ENCODE measurements at places on chromosomes 3 and 15.

- peak; percentile 47 for DNase-seq
Measured at GRCh38 chr3:11642431-11643191, 1.1 kb downstream of the VGLL4 start.

GRCh38 chr3:156892701-156893100 is 66.5 kb downstream of the LEKR1 start:
- DNase-seq = no peak

- DNase-seq = peak; percentile 31
Measured at GRCh38 chr3:151856118-151856517, 17.3 kb upstream of the SUCNR1 start.

DNA sequence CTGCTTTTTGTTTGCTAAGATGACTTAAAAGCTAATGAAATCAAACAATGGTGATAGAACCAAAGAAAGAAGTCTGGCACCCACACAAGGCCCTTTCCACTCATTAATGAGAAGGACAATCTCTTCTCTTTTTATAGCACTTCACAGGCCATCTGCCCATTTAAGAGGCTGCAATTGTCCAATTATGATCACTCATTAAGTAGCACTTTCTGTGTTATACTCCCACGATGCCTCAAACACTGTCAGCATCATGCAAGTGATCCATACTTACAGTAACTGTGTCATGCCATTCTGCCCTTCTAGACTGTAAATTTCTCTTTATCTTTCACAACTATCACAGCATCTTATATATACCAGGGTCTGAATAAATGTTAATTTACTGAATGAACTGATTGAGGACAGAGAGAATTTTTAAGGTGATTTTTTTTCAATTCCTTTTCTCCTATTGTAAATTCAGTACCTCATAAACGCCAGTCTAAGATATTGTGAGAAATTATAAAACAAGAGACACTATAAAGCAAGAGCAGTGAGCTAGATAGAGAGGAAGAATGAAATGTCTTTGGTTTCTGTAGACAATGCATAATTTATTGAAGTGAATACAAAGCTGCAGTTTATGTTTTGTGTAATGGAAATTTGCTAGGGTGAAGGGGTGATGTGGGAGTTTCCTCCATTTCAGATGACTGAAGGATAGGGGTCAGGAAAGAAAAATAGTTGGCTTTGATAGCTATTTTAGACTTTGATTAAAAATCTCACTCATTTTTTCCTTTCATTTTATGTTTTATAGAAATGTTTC is 17.3 kb downstream of the CD200 start:
- peak; percentile 72 for DNase-seq

DNA sequence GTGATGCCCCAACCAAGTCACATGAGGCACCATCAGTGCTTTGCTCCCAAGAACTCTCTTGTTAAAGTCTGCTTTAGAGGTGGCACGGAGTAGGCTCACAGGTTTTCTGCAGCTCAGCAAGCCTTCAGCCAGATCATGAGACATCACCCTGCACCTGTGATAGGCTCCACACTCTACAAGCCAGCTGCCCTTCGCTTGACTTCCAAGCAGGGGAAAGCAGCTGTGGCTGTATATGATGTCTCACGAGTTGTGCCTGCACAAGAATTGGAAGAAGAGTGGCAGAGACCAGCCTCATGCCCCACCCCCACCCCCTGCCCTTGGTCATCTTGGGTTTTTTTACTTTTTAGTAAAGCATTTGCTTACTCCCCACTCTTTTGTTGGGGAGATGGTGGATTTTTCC is 22.5 kb downstream of the MRPS11 start:
- no peak for DNase-seq

DNA sequence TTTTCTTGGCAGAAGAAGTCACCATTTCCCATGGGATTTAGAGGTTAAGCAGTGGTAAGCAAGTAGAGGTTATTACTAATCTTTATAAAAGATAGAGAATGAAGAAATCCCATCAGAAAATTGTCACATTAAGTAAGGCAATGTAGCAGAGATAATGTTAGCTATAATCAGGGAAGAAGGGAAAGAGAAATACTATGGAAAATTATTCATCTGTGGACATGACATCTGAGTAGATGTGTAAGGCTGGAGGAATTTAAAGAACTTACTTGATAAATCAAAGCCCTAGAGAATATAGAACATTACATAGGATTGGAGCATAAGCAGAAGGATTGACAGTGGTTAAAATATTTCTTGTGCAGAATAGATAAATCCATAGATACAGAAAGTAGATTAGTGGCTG is 553.1 kb upstream of the CBLB start:
- DNase-seq = no peak

GRCh38 chr15:62357431-62357830 is 192.3 kb upstream of the C2CD4B start:
- DNase-seq = no peak

DNA sequence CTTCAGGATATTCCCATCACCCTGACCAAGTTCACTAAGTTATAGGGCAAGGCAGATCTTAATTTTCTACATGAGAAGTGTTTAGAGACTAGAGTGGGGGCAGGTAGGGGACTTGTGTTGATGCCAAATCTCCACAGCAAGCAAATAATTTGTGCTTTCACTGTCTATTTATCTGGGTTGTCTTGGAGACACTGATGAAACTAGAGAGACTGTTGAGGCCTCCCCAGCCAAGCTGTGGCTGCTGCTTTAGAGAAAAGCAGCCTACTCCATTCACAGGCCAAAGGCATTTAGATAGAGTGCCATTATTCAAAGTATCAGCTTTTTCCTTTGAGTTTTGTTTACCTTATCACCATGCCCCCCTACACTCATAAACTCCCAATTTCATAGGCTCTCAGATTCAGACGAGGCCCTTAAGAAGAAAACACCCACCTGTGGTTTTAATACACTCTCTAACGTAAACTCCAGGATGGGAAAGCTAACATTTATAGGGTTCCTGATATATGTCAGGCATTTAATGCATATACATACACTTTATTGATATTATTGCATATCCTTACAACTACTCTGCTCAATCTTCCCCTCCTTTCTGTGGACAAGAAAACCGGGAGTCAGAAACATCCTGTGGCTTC is 130.4 kb upstream of the FOXB1 start:
- peak; percentile 16 for DNase-seq

GRCh38 chr15:42621386-42621785 is 46.0 kb downstream of the STARD9 start:
- DNase-seq = no peak

GRCh38 chr3:22795917-22796316 is 407.2 kb upstream of the UBE2E2 start:
- DNase-seq = no peak

DNA sequence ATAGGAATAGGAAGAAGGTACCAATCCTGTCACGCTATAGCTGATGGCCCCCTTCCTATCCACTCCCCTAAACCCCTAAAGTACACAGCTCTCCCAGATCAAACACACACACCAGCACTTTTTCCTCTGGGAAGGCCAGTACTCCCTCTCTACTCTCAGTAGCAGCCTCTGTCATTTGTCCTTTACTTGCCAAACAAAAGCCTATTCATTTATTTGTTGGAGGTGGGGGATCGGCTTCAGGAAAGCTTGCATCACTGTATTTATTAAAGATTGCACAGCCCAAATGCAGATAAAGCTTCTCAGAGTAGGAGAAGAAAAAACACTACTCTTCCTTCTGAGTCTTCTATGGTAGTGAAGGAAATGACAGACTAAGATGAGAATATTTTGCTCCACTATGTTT is 429.7 kb upstream of the RASGRP1 start:
- DNase-seq = no peak

DNA sequence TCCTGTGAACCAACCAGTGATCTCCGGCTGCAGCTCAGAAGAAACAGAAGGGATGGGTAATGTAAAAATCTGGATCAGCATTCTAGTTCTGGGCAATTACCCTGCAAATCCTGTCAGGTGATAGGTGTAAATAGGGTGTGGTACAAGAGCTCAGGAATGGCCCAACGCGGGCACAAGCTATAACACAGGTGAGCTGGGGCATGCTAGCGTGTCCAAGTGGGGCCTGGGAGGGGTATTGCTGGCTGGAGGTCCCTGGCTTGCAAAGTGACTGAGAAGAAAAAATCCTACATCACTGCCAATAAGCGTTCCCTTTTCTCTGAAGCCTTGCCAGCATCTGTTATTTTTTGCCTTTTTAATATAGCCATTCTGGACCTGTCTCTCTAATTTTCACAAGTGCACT is 9.7 kb upstream of the CHST2 start:
- DNase-seq = peak; percentile 12

GRCh38 chr3:173886-174285 is 22.7 kb upstream of the CHL1 start:
- no peak for DNase-seq

GRCh38 chr15:38843736-38844590 is 279.3 kb upstream of the RASGRP1 start:
- DNase-seq = no peak

DNA sequence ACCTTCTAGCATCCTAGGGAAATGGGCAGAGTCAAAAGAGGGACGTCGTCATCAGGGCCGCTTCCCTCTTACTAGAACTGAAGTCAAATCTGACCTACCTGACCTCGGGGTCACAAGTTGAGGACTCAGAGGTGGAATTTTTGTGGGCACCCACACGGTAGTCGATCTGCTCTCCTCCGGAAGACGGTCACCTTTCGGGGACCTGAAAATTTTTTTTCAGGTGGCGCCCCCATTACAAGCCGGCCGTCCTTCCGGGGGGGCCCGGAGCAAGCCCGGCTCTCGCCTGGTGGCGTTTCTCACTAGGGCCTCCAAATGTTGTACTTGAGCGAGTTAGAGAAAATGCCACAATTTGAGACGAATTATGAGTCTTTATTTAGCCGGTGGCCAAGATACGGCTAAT is 157.5 kb upstream of the FRG2C start:
- no peak for DNase-seq

GRCh38 chr3:193507566-193507965 is 47.1 kb downstream of the ATP13A4 start:
- DNase-seq = no peak

GRCh38 chr15:29046977-29047376 is 161.2 kb downstream of the APBA2 start:
- no peak for DNase-seq

- DNase-seq = no peak
Measured at GRCh38 chr3:7015683-7016440, 154.9 kb downstream of the GRM7 start.

DNA sequence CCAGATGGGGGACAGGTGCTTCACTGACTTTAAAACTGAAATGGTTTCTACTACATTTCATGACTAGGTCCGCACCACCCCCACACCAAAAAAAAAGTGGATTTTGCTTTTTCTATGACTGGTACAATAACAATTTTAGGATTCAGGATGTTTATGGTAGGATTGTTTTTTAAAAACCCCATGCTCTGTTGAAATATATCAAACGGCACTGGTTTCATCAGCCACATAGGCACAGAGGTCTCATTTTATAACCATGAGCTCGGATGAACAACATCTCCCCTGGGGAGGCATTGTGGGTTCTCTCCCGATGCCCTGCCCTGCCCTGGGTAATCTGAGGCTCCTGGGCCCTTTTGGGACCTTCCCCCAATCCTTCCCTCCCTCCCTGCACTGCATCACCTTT is 202.7 kb upstream of the KBTBD8 start:
- DNase-seq = no peak

DNA sequence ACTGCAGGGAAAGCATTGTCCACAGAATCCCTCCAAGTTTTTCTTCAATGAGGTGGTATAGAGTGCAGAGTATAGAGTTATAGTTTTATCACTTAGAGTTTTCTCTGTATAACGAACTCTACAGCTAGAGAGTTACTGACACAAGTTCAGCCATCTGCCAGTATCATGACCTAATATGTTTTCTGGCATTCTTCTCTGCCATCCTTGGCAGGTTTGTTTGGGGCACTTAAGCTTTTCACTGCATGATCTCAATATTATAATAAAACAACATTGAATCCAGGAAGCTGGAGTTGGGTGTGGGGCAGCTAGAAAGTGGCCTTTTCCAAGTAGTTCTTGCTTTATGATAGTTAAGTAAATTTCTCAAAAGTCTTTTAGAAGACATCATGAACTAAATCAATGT is 743.5 kb upstream of the ARPP21 start:
- no peak for DNase-seq

DNA sequence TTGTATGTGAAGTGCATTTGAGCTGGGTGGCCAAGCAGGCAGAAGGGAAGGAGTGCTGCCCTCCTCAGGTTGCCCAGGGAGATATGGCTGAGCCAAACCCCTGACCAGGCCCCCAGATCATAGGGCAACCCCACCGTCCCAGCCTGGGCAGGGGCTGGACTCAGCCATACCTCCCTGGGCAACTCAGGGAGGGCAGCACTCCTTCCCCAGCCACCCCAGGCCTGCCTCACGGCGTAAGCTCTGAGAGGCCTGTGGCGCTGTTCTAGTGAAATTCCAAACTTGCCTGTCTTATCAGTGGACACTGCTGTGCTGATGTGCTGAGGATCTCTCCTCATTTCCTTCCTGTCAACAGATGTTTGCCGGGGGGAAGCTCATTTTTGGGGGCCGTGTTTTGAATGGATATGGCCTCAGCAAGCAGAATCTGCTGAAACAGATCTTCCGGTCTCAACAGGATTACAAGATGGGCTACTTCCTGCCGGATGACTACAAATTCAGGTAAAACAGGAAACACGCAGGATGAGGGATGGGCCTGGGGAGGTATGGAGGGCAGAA is 57.6 kb upstream of the FGD5 start:
- no peak for DNase-seq

- no peak for DNase-seq
Measured at GRCh38 chr15:68678746-68679145, 100.0 kb downstream of the CORO2B start.

- no peak for DNase-seq
Measured at GRCh38 chr3:119856695-119857094, 74.8 kb downstream of the NR1I2 start.

DNA sequence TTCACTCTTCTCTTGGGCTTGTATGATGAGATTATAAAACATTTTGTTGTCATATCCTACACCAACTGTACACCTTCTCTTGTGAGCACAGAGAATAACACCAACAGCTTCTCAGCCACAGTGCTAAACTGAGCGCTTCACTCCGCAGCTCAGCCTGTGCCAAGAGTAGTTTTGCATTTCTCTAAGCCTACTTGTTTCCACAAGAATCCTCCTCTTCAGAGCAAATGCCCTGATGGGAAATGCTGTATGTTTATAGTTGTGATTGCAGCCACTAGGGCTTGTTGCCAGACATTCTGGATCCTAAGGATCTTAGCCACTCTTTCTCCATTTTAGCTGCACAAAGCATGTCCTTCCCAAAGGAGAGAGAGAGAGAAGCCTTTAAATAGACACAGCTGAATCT is 138.8 kb upstream of the PLXND1 start:
- no peak for DNase-seq

- no peak for DNase-seq
Measured at GRCh38 chr3:31420311-31420710, 112.4 kb upstream of the STT3B start.

- no peak for DNase-seq
Measured at GRCh38 chr3:22236490-22237270, 485.7 kb upstream of the ZNF385D start.

DNA sequence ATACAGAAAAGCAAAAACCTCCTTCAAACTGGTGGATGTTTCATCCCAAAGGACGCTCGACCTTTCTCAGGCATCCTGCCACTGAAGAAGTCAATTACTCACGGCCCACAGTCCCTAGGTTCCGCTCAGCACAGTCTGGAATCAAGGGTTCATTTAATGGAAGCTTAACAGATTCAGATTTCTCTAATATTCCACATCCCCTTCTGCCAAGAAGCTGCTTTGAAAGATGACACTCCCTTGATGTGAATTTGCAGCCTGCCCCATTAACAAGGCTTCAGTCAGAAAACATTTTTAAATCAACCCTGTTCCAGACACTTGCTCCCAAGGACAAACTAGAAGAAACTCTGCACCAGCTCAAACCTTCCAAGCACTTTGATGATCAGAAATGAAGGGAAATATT is 81.2 kb downstream of the LIPC start:
- no peak for DNase-seq

Data from NCI-H1105 treated with DMSO at 0.1 percent for 48 hours (cell line).